ENCODE measurements at places on chromosomes 6 and 20. TPM values are rescaled to one million over a fixed set of nuclear protein-coding genes. Genes with fewer than 3 reads are reported as not detected.

GRCh38 chr20:5261763-5262162, 55.0 kb downstream of the PROKR2 start:
- DNase-seq, result no peak

GRCh38 chr6:33118525-33119123, 42.8 kb downstream of the HLA-DPB1 start:
- DNase-seq, result no peak

MAD2L1BP gene
- 21.4 TPM for total RNA-seq

GRCh38 chr20:37776049-37776448, 82.2 kb downstream of the CTNNBL1 start:
- no peak for DNase-seq

GRCh38 chr20:50003253-50003656, 20.5 kb downstream of the SNAI1 start:
- DNase-seq, result no peak

HLA-DMA gene
- 38.8 TPM for total RNA-seq

- DNase-seq, result no peak
These were observed 102.3 kb downstream of the IRF4 start for GRCh38 chr6:493840-494239.

DNA sequence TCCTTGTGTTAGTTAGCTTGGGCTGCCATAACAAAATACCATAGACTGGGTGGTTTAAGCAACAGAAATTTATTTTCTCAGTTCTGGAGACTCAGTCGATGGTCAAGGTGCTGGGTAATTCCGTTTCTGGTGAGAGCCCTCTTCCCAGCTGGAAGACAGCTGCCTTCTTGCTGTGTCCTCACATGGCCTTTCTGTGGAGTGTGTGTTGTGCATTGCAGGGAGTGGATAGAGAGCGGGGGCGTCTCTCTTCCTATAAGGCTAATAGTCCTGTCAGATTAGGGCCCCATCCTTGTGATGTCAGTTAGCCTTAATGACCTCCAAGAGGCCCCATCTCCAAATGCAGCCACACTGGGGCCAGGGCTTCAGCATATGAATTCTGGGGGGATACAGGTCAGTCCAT, 19.2 kb downstream of the CHMP4B start:
- no peak for DNase-seq

DNA sequence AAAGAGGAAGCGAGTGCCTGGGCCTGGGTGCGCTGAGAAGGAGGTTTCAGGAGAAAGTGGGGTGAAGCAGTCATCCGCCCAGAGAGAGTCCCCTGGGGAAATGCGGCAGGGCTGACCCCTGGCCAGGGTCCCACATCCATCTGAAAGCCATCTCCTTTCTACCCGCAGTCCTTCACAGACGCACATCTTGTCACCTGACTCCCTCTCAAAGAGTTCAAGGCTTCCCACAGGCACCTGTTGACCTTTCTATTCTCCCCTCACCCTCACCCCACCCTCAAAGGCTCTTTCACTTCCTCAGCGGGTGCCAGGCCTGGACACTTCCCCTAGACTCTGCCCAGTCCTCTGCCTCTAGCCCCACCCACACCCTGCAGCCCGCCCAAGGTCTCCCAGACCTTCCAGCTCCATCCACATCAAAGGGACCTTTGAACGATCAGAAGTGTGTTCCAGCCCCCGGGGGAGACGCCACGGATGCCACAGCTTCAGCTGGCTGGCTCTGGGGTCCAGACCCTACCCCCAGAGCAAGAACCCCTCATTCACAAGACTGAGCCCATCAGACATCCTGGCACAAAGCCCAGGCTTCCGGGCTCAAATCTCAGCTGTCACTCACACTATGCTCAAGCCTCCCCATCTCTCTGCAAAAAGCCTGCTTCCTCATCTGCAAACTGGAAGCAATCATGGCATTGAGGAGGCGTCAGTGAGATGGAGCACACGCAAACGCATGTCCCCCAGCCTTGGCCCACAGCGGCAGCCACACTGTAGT, 2.1 kb downstream of the CTSZ start:
- peak; percentile 71 for DNase-seq

GRCh38 chr6:143676437-143677045, 1.2 kb upstream of the PHACTR2 start:
- no peak for DNase-seq

DNA sequence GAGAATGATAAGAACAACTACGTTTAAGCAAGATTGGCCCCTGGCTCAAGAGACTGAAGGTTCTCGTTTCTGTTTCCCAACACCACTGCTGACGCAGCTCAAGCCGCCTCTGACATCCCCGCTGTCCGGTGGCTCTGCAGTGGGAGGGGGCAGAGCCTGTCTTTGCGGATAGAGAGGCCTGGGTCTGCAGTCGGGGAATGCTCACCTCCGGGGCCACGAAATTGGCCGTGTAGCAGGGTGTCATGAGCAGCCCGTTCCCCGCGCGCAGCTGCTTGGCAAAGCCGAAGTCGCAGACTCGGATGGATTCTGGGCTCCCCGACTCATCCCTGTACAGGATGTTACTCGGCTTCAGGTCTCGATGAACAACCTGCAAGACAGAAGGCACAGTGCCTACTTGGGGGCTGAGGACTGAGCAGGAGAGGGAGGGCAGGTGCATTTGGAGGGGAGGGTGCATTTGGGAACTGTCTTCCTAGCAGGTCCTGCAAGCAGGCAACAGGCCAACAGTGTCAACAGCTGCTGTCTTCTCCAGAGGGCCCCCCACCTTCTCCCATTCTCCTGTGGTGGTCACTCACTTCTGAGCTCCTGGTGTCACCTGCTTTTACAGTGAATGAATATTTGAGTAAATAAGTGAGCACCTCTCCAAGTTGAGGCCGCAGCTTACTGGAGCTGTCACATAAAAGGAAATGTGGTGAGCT, 40.5 kb upstream of the MPC1 start:
- no peak for DNase-seq

SPEF1 gene
- not detected for total RNA-seq

DNA sequence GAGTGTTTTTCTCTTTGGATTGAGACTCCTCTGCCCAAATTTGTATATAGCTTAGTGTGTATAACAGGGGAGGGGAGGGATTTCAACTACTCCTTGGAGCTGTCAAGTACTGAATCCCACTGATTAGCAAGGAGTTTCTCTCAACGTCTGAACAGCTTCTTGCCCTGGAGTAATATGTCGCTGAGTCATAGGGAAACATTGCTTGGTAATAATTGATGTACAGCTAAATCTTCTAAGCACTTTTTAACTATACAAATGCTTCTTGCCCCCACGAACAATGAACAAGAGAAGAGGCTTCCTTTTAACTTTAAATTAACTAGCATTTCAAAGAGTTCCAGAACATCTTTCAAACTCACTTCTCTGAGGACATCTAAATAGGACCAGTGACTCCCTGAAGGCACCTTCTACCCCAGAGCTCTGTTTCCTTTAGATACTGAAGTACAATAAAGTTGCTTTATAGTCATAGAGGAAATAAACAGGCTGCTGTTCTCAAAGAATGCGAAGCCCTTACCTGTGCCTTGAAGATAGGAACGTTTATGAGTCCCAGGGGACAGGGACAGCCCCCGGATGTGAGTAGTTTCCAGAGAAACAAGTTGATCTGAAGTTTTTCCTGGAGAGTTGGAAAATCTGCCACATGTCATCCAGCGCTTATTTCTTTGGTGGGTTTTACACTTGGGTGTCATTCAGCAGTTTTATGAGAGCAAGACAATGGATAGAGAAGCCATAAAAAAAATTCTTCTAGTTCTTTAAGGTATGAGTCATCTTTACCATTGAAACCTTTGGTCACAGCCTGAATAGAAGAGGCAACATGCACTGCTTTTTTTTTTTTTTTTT, 462.5 kb upstream of the BTBD3 start:
- DNase-seq, result no peak

Measured in left cardiac atrium (tissue), 4 donors.